Amniotic stem cell (primary cell): ENCODE measurements at places on chromosomes 7 and 10.
A peak's percentile ranks its signal among the peaks of the same experiment; 100 is the strongest.

GRCh38 chr10:59649606-59650346 is 59.9 kb downstream of the SLC16A9 start:
- DNase-seq: no peak

GRCh38 chr10:71448146-71448545 is 51.4 kb downstream of the CDH23 start:
- DNase-seq: no peak

GRCh38 chr10:131649617-131650016 is 251.2 kb upstream of the PPP2R2D start:
- no peak for DNase-seq

GRCh38 chr10:33612116-33612515 is 277.6 kb upstream of the NRP1 start:
- DNase-seq: no peak

- peak; percentile 97 for DNase-seq
These were observed 679 bp downstream of the MCM7 start for GRCh38 chr7:100100420-100101015.

GRCh38 chr7:31074403-31075085 is 22.4 kb downstream of the ADCYAP1R1 start:
- DNase-seq: no peak

DNA sequence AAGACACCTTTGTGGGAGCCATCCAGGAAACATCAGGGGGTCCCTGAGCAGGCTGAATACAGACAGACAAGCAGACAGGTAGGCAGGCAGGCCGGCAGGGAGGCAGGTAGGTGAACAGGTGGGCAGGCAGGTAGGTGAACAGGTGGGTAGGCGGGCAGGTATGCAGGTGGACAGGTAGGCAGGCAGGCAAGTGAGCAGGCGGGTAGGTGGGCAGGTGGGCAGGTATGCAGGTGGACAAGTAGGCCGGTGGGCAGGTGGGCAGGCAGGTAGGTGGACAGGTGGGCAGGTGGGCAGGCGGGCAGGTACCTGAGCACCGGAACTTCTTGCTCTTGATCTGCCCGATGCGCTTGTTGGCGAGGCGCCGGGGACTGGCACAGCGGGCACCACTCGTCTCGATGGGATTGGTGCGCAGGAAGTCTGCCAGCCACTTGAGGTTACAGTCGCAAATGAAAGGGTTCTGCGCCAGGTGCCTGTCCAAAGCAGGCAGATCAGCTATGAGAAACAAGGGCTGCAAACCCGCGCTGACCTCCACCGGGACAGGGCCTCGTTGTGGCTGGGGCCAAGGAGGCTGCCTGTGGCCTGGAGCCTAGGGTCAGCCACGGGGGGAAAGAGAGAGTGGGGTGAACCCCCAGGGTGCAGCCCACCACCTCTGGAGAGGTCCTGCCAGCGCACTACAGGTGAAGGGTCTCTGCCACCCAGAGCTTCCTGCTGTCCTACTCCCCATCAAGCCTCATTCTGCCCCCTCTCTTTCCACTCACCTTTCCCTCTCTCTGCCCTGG is 136.9 kb downstream of the SLIT1 start:
- DNase-seq: no peak

- no peak for DNase-seq
These were observed 107.4 kb upstream of the ABCB5 start for GRCh38 chr7:20508109-20508508.

GRCh38 chr10:122249303-122249850 is 21.7 kb upstream of the BTBD16 start:
- no peak for DNase-seq

DNA sequence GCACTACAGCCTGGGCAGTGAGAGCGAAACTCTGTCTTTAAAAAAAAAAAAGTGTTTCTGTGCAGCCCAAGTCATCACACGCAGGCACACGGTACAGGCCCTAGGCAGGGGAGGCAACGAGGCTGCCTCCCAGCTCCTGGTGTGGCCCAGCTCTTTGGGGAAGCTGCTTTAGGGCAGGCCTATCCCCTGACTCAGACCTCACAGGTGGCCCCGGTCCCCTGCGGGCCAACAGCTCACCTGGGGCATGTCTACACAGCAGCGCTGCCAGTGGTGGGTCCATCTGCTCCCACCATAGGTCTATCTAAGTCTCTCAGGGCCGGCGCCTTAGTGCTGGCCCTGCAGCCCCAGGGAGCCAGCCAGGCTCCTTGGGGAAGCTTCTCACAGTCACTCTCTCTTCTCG is 31.4 kb downstream of the ZAN start:
- no peak for DNase-seq

DNA sequence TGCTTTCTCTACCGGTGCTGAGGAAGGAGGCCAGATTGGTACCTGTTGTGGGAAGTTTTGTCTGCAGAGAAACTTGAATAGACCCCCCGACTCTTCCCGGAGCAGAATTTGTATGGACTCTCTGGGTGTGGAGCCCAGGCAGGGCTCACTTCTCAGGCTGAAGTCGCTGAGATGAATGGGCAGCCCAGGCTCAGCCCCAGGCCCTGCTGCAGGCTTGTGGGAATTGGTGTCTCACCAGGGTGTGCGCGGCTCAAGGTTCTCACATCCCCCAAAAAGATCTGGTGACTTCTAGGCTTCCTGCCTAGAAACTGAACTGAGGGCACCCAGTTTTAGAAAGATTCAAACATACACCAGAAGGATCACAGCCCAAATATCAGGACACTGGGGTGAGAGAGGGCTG is 103.5 kb downstream of the NEURL1 start:
- DNase-seq: no peak

GRCh38 chr10:2488446-2489005 is 578.8 kb upstream of the PFKP start:
- DNase-seq: no peak

DNA sequence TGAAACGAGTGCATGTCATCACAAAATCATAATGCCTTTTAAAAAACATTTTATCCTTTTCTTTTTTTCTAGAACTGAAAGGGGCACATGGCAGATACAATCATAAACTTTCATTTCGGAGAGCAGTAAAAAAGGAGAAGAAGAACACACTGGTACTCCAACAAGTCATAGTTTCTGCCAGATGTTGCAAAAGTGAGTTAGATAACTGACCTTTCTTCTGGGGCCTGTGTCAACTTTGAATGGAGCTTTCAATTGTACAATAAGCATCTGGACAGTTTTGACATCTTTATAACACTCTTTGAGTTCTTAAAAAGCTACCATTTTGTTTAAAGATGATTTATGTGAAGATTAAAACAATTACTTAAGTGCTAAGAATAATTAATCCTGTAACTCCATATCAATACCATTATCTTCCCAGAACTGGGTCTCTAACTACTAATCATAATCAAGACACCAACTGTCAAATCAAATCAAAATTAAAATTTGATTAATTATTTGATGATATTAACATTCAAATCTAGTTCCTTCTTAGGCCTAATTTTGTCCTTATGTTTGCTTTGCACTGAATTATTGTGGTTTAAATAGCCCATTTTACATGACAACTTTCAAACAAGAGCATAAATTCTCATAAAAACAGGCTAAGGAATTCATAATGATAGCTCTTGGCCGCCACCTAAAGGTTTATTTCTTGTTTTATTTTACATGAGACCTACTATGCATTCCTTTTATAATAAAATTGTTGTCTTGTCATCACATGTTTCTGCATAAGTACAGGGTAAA is 19.5 kb upstream of the ITGB8 start:
- peak; percentile 38 for DNase-seq

- DNase-seq: no peak
These were observed 44.4 kb downstream of the TSPAN15 start for GRCh38 chr10:69495666-69496065.

GRCh38 chr10:71995449-71995848 is 31.3 kb downstream of the CHST3 start:
- DNase-seq: no peak

GRCh38 chr10:57362811-57363210 is 904.9 kb downstream of the IPMK start:
- no peak for DNase-seq

DNA sequence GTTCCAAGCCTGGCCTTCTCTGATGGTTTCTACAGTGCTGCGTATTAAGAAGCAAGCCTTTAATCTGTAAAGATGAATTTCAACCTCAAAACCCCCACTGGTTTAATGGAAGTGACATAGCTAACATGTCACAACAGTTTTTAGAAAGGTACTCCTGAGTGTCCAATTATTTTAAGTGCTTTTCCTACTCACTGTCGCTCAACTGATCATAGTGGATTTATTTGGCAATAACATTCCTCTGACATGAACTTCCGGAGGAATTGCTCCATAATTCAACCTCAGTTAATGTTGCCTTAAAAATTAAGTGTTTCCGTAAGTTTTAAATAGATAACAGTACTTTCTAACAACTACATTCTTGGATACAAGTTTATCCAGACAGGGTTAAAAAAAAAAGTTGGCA is 57.5 kb downstream of the AGMO start:
- no peak for DNase-seq

DNA sequence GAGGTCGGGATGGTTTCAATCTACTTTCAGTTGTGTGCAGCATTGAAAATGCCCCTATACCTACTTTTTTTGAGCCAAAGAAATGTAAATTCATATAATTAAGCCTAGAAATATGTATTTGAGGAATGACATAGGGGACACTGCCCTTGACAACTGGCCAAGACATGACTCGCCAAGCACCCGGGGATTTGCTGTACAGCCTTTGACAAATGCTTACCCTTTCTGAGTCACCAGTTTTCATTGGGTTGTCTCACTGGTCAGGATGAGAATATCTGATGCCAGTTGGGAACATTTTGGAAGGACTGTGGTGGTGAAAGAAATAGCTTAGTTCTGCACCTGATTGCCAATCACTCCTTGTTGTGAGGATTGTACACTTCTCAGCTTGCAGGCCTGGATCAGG is 166.8 kb upstream of the HABP2 start:
- DNase-seq: peak; percentile 32

DNA sequence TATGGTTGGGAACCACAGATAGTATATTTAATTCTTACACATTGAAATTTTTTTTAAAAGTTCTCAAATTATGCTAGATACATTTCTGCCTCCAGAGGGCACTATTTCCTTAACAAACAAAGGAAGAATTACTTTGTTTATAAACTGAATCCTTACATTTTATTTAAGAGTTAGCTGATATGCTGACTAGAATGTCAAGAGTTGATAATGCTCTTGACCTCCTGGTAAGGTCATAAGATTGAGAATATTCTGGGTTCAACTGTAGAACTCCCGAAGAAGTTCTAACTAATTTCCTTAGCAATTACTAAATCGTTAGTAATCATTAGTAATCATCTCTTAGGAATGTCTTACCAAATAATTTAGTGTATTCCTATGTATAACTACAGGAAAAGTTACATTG is 95.3 kb upstream of the CYP26C1 start:
- DNase-seq: peak; percentile 44

DNA sequence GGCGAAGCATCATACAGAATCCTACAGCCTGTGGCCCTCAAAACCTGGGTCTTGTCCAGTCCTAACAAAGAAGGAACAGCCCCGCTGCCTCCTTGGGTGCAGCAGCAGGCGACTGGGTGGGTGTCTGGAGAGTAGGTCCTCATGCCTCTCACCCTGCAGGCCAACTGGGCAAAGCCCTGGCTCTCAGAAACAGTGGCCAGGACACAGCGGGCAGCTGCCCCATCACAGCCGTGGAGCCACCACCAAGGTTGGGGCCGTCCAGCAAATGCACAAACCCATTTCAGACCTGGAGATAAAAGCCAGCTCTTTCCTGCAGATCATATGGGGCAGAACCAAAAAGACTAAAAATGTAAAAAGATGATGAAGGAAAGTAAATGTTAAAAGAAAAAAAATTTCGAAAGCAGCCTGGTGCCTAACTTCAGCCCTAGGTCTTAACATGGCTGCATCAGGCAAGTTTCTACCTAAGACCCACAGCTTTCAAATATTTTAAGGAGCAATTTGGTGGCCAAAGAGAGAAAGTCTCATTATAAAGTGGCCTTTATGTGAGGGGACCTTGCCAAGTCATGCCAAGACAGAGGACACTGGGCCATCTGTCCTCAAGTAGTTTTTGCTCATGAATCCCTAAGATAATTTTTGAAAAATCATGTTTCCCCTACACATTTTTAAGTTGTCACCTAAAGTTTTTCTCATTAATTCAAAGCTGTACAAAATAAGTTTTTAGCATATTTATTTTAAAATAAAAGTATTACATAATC is 142.1 kb downstream of the PAXIP1 start:
- no peak for DNase-seq

DNA sequence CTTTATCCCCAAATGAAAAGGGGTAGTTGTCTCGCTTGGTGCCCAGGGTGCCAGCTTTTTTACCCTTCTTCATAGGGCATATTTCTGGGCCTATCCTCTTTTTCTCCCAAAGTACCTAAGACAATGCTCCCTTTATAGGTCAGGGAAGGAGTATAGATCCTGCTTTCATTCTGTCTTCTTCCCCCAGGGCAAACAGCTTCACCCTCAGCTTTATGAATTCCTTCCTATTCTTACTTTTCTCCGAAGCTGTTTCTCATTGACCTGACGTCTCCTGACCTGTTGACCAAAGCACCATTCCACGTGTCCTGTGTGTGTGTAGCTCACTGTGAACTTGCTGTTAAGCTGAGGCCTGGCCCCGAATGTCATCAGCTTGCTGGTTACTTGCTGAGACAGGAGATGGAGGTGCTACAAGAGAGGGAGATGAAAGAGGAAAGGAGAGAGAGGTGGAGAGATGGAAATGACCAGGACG is 48.9 kb downstream of the PYROXD2 start:
- DNase-seq: no peak

DNA sequence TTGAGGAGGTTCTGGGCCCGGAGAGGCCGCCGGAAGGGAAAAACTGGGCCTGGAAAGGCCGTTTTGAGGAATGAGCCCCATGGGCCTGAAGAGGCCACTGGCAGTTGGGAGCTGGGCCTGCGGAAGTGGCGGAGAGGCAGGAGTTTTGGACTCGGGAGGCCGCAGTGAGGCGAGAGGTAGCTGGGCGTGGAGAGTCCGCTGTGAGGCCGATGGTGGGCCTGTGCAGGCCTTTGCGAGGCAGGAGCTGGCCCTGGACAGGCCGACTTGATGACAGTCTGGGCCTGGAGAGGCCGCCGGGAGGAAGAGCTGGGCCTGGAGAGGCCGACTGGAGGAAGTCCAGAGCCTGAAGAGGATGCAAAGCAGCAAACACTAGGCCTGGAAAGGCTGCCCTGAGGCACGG is 259.0 kb upstream of the NUPR2 start:
- DNase-seq: no peak

DNA sequence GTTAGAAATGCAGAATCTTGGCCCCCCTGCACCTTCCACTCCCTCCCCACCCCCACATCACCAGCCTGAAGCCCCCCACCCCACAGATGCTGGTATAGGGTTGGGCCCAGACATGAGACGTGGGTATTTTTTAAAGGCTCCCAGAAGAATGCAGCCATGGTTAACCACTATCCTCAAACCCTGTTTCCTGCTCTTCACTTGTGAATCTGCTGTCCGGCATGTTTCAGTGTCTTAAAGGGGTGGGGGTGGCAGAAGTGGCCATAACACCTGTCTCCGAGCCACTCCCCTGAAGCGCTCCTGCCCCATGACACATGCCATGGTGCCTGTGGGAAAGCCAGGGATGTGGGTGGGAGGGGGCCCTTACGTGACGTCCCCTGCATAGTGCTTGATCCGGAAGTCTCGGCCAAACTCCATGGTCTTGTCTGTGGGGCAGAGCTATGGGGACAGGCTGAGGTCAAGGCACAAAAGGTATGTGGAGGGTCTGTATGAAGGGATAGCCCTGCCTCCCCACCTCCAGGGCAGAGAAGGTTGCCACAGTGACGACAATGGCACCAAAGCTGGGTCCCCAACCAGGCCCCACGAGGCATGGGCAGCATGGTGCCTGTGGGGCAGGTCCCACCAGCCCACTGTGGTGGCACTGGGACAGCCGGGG is 9.6 kb downstream of the MYO1G start:
- DNase-seq: no peak

- no peak for DNase-seq
These were observed 37.3 kb downstream of the BNIP3 start for GRCh38 chr10:131944412-131944811.
